Activated CD4-positive, alpha-beta T cell treated with anti-CD3 and anti-CD28 coated beads, Interleukin-2, amount 10 ng/mL, durations not matched to agents 7 days and 5 days (primary cell): ENCODE measurements at places on chromosomes 12 and 14. TPM values are rescaled to one million over a fixed set of nuclear protein-coding genes. Genes with fewer than 3 reads are reported as not detected.

MYL2 gene
- not detected for total RNA-seq

KSR2 gene
- total RNA-seq: 0.15 TPM

NTF3 gene
- total RNA-seq: not detected

NELL2 gene
- 43.6 TPM for total RNA-seq

TMEM132D gene
- not detected for total RNA-seq

DNA sequence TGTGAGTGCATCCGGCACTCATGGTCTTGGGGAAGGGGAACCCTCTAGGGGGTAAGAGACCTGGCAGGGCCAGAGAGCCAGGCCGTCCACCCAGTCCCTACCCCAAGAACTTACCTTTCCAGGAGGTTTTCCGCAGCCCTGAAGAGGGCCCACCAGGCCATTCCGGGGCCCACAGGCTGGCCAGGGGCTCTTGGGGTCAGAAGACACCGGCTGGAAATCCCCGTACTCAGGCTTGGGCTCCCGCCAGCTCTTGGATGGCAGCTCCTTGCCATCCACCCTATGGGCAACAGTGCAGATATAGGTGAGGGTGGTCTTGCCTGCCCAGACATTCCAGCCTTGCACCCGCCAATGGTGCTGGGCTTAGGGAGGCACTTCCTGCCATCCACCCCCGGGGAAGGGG is 34.6 kb downstream of the NCKAP5L start:
- no peaks in the 10 kb centered on the region for H3K36me3 ChIP-seq
- no peak overlapping the region for H3K4me3 ChIP-seq
- no peak for DNase-seq
- H3K27ac ChIP-seq: no peak overlapping the region
- H3K4me1 ChIP-seq: no peaks in the 10 kb centered on the region
- H3K27me3 ChIP-seq: no peaks in the 10 kb centered on the region

DNA sequence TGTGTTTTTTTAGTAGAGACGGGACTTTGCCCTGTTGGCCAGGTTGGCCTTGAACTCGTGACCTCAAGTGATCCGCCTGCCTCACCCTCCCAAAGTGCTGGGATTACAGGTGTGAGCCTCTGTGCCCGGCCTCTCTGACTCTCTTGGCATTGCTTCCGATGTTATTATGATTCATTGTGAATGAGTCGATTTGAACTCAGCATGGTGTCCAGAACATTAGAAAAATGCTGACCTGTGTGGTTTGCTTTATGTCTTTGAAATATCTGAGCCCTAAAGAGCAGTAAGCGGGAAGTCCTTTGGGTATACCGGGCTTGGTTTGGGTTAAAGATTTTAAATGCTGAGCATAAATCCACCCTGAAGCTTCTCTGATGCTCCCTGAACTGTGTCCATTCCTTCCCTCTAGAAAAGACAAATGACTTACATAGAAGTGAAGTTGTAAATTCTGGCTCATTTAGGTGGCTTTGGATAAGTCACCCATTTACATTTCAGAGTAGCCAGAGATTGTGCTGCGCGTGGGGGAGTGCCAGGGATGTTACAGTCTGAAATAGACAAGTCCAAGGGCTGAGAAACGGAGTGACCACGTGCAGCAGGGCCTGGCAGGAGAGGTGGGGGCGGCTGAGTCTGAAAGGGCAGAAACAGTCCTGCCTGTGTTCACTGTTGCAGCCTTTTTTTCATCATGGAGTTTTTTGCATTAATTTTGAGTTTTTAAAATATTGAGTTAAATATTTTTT is 39.6 kb downstream of the SLC15A4 start:
- H3K36me3 ChIP-seq: no peaks in the 10 kb centered on the region
- peaks cover 13% of the 10 kb centered on the region for H3K4me1 ChIP-seq
- H3K27me3 ChIP-seq: no peaks in the 10 kb centered on the region
- H3K4me3 ChIP-seq: no peak overlapping the region
- H3K27ac ChIP-seq: peak overlapping the region; percentile 98

DNA sequence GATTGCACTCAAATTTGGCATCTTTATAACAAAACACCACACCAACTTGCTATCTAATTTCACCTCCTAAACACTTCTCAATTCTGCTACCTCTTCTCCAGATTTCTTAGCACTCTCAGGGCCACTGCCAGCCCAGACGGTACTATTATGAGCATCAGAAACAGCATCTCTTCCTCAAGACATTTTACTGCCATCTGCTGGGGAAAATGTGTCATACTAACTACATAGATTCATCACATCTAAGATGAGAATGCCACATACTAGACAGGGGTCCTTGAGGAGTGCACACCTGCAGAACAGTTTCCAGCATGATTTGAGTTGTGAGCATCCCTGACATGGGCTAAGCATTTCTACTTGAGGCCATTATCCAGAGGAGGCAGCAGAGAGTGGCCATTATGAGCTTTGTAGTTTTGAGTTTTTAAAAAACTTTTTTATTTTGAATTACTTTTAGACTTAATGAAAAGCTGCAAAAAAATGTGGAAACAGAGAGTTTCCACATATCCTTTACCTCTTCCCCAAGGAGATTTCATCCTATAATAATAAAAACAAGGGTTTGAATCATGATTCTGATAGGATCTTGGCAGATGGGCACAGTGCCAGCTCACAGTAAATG is 15.1 kb upstream of the GRIP1 start:
- no peak overlapping the region for H3K27ac ChIP-seq
- DNase-seq: peak; percentile 61

- H3K36me3 ChIP-seq: peaks cover 54% of the 10 kb centered on the region
- H3K4me3 ChIP-seq: no peak overlapping the region
- DNase-seq: peak; percentile 8
- H3K27ac ChIP-seq: peak overlapping the region; percentile 20
- H3K4me1 ChIP-seq: peaks cover 27% of the 10 kb centered on the region
Measured at GRCh38 chr12:915090-915489, 34.4 kb downstream of the RAD52 start.

RND1 gene
- total RNA-seq: 1.1 TPM

DNA sequence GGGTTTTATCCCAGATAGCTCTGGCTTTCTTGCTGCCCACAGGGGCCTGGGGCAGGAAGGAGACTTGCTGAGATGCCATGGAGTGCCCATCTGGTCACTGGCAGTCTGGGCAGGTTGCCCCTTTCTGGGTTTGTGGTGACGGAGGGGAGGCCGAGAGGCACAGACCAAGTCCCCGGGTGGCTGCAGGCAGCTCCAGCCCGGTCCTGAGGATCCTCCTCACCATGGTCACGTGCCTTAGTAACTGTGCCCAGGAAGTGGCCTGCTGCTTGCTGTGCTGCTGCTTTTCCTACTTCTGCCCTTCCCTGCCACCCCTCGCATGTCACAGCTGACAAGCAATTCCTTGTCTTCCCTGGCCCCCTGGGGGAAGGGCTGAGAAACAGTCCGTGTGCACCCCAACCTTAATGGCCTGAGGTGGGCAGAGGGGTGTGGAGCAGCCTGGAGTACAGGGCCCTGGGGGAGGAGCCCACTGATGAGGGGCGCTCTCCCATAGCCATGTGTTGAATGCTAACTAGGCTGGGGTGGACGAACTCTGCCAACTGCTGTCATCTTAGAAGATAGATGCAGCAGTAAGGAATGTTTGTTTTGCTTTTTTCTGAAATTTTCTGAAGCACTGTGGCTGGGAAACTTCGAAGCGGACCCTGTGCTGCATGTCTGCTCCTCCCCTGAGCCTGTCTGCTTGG is 54.9 kb upstream of the SRSF5 start:
- no peak overlapping the region for H3K4me3 ChIP-seq
- no peaks in the 10 kb centered on the region for H3K27me3 ChIP-seq
- H3K36me3 ChIP-seq: peaks cover 79% of the 10 kb centered on the region
- DNase-seq: no peak
- H3K4me1 ChIP-seq: peaks cover 77% of the 10 kb centered on the region

- no peak for DNase-seq
- no peaks in the 10 kb centered on the region for H3K36me3 ChIP-seq
- H3K27ac ChIP-seq: no peak overlapping the region
- H3K4me3 ChIP-seq: no peak overlapping the region
- H3K27me3 ChIP-seq: no peaks in the 10 kb centered on the region
- H3K4me1 ChIP-seq: peaks cover 15% of the 10 kb centered on the region
Measured at GRCh38 chr12:29242921-29243431, 93.9 kb downstream of the FAR2 start.

RAPGEF3 gene
- total RNA-seq: not detected

KCNK10 gene
- total RNA-seq: not detected

B4GALNT1 gene
- 0.62 TPM for total RNA-seq

GPR84 gene
- total RNA-seq: 0.15 TPM

DNA sequence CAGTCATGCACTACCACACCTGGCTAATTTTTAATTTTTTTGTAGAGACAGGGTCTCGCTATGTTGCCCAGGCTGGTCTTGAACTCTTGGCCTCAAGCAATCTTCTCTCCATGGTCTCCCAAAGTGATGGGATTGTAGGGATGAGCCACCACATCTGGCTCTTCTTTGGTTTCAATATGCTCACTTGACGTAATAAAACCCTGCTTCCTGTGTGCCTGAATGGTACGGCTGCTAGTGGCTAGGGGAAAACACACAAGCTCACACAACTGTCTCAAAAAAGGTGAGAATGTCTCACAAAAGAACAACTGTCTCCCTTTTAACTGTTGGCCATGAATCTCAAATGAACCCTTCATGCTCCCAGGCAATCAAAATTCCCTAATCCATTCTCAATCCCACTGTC is 15.0 kb downstream of the C1S start:
- DNase-seq: no peak
- peaks cover 24% of the 10 kb centered on the region for H3K27me3 ChIP-seq
- no peak overlapping the region for H3K27ac ChIP-seq
- H3K36me3 ChIP-seq: no peaks in the 10 kb centered on the region
- no peak overlapping the region for H3K4me3 ChIP-seq

LYZ gene
- not detected for total RNA-seq

TAS2R7 gene
- total RNA-seq: not detected

GRCh38 chr12:96919510-96920210 is 12.6 kb downstream of the NEDD1 start:
- no peak overlapping the region for H3K27ac ChIP-seq
- H3K36me3 ChIP-seq: peaks cover 43% of the 10 kb centered on the region
- H3K4me1 ChIP-seq: peaks cover 5% of the 10 kb centered on the region
- no peaks in the 10 kb centered on the region for H3K27me3 ChIP-seq

DNA sequence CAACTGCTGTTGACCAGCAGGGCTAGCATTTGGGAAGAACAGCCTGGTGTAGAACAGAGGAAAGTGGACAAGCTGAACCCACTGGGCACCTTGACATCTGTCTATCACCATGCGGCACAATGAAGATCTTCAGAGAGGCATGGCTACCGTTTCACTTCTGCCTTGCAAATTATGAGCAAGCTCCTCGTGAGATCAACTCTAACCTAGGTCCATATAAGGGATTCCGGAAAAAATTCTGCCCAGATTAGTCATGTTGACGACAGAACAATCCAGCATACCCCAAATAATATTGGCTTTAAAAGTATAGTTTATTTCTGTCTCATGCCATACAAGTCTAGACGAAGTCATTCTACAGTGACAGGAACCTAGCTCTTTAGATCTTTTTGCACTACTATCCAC is 91.6 kb upstream of the ATF7IP start:
- H3K36me3 ChIP-seq: peaks cover 3% of the 10 kb centered on the region
- H3K27ac ChIP-seq: no peak overlapping the region
- H3K4me1 ChIP-seq: peaks cover 26% of the 10 kb centered on the region
- DNase-seq: no peak
